Head of caudate nucleus (tissue), 42 donors: ENCODE measurements at places on chromosomes 3 and 15.

GRCh38 chr3:193710286-193711165, 117.5 kb downstream of the OPA1 start:
- no peak for DNase-seq

GRCh38 chr15:53031469-53031868, 241.3 kb upstream of the ONECUT1 start:
- no peak for DNase-seq

DNA sequence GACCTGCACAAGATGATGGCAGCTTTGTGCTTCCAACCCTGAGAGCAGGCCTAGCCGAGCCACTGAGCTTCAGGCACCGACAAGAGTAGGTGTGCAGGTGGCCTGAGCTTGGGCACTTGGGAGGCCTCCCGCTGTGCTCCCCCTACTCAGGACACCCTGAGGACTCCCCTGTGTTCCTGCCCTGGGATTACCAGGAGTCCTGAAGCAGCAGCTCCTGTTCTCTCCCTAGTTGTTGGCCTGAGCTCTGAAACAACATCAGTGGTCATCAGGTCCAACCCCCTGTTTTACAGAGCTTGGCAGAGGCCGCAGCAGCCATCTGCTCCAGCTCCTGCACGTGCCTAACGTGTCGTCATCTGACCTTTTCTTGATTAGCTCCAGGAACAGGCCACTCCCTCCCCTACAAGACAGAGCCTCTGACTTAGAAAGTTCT, 8.0 kb upstream of the MESP2 start:
- DNase-seq, result no peak

DNA sequence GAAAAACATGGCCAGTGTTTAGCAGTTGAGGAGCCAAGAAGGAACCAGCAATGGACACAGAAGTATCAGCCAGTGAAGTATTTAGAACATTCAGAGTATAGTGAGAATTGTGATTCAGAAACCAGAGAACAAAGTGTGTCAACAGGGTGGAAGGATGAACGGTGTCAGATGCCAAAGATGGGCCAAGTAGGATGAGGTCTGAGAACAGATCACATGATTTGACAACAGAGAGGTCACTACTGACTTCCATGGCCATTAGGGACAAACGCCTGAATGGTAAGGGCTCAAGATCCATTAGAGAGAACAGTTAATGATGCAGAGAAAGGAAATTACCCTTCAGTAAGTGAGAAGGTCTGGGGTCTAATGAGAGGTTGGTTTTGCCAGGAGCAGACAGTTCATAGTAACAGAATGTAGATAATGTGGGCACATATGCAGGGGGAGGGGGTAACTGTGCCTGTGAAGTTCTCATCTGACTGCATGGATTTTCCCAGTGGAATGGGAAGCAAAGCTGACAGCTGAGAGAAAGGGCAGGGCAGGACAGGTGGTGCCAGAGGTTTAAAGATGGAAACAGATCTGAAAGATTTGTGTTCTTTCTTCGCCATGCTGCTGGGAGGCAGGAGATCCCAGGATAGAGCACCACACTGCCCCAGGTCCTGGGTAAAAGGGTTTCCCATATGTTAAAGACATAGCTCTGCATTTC, 4.8 kb upstream of the ACAD9 start:
- no peak for DNase-seq

- no peak for DNase-seq
These were observed 17.9 kb downstream of the VIPR1 start for GRCh38 chr3:42520336-42520735.

DNA sequence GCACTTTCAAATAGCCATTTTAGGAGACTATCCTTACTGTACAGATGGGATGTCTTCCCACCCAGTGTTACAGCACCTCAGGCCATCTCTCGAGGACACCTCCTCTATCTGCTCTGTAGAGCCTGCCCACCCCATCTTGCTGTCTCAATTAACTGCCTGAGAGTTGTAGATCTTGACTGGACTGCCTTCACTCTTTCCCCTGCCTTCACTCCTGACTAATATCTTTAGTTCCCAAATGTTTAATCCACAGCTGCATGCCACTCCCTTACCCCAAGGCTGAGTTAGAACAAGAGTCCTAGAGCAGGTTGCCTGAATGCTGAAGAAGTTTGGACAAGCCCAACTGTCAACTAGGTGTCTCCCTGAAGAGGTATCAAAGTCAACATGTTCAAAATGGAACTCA, 1.3 kb upstream of the PP2D1 start:
- DNase-seq, result no peak

GRCh38 chr15:48175126-48175525, 3.0 kb downstream of the MYEF2 start:
- DNase-seq, result no peak

GRCh38 chr15:44662478-44663409, 718 bp downstream of the SPG11 start:
- peak; percentile 65 for DNase-seq

DNA sequence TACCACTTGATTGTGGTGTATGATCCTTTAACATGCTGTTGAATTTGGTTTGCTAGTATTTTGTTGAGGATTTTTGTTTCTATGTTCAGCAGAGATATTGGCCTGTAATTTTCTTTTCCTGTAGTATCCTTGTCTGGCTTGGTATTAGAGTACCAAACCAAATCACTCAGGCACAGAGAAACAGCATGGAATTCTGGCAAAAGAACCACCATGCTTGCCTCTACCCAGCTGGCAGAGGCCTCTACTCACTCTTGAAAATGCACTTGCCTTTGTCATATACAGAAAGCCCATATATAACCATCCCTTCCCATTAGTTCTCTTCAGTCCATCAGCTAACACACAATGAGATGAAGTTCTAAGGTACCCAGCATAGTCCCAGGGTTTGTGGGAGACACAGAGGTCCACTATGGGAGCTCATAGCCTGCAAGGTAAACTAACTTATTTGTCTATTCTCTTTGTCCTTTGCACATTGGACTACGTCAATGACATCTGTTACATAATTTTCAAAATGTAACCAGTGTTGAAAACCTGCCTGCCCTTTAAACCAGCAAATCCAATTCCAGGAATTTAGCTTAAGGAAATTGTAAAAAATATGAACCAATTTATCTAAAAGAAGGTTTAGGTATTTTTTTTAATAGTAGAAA, 82.1 kb upstream of the POMGNT2 start:
- DNase-seq, result no peak

DNA sequence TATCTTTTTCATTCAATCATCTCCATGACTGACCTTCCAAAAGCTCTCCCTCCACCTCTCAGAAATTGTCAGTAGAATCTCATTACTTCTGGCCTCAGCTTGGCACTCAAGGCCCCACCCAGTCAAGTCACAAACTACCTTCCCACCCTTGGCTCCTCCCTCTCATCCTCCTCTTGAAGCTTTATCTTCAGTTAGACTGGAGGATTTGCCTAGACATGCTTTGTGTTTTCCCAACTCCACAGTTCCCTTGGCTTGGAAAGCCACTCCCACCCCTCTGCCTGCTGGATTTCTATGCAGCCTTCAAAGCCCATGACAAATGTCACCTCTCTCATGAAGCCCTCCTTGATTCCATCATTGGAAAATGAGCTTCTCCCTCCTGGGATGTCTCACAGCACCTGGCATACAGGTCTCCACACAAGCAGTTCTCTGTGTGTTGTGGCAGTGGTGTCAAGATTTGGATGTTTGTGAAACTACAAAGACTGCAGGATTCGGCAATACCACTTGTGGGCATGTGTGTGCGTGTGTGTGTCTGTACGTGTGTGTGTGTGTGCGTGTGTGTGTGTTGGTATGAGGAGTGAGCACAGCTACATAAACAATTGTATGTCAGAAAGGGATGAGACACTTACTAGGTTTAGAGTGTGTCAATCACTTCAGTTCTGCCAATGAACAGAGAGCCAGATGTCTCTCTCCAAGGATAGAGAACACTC, 45.3 kb upstream of the VPS8 start:
- no peak for DNase-seq
